ENCODE measurements at places on chromosomes 11 and 22.

- DNase-seq, result no peak
Observed at GRCh38 chr11:124760205-124760652, 1.9 kb downstream of the ESAM start.

DNA sequence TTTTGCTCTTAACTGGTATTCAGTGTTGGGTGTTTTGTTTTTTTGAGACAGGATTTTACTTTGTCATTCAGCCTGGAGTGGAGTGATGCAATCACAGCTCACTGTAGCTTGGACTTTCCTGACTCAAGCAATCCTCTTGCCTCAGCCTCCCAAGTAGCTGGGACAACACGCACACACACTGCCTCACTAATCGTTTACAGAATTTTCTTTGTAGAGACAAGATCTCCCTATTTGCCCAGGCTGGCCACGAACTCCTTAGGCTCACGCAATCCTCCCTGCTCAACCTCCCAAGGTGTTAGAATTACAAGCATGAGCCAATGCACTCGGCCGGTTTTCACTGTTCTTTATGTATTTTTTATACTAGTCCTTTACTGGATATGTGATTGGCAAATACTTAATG, 51.0 kb upstream of the IGLL5 start:
- no peak for DNase-seq

GRCh38 chr11:102416976-102417375, 35.6 kb downstream of the TMEM123 start:
- no peak for DNase-seq

DNA sequence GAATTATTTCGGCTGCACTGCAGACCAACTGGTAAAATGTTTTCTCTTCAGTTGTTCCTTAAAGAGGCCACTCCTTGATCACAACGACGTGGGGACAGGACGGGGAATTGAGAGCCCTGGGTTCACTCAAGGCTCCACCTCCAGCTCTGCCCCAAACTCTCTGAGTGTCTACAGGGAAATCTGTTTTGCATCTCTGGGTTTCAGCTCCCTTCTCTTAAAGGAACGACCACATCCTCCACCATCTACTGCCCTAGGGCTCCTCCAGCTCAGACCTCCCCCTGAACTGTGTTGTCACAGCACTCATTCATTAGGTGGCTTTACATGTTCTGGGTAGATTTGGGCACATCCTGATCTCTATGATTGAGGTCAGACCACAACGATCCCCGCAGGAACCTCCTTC, 5.1 kb upstream of the PPFIA1 start:
- DNase-seq, result no peak

DNA sequence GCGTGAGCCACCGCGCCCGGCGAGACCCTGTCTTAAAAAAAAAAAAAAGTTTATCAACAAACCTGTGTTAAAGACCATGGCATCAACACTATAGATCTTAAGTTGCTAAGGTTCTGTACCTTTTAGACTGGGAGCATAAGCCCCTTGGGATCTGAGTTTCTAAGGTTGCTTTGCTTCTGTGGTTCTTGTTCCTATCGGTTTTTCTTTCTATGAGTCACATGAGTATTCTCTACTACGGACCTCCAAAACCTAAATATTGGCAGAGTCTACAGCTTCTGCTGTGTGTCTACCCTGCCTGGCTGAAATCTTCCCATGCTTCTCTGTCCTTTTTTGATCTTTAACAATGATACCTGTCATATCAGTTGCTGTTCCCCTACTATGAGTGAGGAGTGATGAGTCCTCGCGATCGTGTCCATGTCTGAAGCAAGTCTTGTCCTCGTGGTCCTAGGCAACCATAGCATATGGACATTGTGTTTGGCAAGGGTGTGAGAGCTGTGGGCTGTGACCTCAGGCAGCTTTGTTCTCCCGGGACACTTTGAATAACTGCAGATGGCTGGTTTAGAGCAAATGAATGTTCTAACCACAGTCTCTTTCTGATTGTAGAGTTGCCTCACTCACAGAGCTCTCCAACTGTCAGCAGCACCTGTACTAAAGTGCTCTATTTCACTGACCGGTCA, 9.0 kb upstream of the DLAT start:
- DNase-seq, result no peak

GRCh38 chr22:47059076-47059475, 296.6 kb downstream of the TBC1D22A start:
- no peak for DNase-seq
